Upper lobe of left lung (tissue), 6 donors: ENCODE measurements at places on chromosomes 4 and X. TPM values are rescaled to one million over a fixed set of nuclear protein-coding genes. Genes with fewer than 3 reads are reported as not detected.

GRCh38 chr4:80307774-80308465 is 27.6 kb upstream of the CFAP299 start:
- no peaks in the 10 kb centered on the region for H3K27me3 ChIP-seq
- H3K4me3 ChIP-seq: no peak overlapping the region
- no peaks in the 10 kb centered on the region for H3K4me1 ChIP-seq
- H3K27ac ChIP-seq: no peak overlapping the region
- no peaks in the 10 kb centered on the region for H3K36me3 ChIP-seq

DNA sequence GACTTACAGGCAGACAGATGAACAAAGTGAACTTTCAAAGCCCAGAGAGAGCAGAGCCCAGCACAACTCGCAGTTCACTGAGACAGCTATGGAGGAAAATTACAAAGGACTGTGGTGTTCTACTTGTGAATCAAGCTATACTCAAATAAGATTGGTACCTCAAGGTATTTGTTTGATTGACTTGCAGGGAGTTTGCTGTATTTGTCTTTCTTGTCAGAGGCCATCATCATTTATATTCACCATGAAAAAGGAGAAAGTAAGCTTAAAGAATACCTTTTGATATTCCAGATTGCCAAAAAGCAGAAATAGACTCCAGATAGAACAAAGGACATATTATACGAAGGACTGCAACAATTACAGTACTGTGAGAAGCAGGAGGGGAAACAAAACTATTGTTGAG is 1047.9 kb downstream of the RPA4 start:
- no peak for DNase-seq
- no peaks in the 10 kb centered on the region for H3K36me3 ChIP-seq
- no peak overlapping the region for H3K4me3 ChIP-seq

Gene HMX1
- total RNA-seq: not detected

Gene PABPC4L
- 1.0 TPM for total RNA-seq

GRCh38 chr4:4260185-4260751 is 12.2 kb upstream of the TMEM128 start:
- no peak overlapping the region for H3K27ac ChIP-seq
- no peaks in the 10 kb centered on the region for H3K36me3 ChIP-seq
- no peak overlapping the region for H3K4me3 ChIP-seq
- H3K4me1 ChIP-seq: no peaks in the 10 kb centered on the region
- H3K27me3 ChIP-seq: no peaks in the 10 kb centered on the region
- no peak for DNase-seq
